Spleen (tissue), 13 donors: ENCODE measurements at places on chromosomes 3 and 15.

DNA sequence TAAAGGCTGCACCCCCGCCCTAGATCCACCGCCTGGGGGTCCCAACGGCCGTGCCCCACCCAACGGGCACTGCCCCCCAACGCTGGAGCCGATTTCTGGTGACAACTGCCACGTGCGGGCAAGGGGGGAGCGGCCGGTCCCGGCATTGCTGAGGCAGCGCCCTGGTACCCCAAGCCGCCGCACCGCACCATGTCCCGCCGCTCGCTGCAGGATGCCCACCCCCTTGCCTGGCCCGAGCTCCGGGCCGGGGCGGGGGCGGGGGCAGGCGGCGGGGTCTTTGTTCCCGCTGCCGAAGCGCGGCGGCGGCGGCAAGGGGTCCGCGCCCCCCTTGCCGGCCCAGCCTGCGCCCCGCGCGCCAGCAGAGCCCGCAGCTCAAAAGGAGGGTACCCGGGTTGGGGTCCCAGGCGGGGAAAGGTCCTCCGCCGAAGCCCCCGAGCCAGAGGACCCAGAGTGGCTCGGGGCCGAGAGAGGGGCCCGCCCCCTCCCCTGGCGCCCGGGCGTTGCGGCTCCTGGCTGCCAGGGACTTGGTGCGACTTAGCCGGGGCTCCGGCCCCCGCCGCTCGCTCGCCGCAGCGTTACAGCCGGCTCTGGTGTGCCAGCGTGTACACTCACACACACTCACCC is 678 bp downstream of the SEMA7A start:
- peak; percentile 88 for DNase-seq

- no peak for DNase-seq
These were observed 43.7 kb downstream of the SRPRB start for GRCh38 chr3:133849346-133849745.

DNA sequence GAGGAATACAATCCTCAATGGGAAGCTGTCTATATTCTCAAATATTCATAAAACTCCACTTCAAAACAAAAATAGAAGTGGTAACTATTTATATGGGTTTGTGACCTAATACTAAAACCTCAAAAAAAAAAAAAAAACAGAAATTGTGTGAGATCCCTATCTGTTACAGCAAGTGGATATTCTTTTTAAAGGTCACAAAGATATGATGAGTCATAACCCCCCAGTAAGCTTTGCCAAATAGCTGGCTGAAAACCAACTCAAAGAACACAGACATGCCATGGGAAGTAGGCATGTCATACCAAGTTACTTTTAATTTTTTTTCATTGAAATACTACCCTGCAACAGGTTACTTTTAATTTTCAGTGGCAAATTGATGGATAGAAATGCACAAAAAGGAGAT is 62.5 kb downstream of the CBLB start:
- no peak for DNase-seq

- DNase-seq = no peak
These were observed 61.9 kb downstream of the EIF3J start for GRCh38 chr15:44598892-44599291.

DNA sequence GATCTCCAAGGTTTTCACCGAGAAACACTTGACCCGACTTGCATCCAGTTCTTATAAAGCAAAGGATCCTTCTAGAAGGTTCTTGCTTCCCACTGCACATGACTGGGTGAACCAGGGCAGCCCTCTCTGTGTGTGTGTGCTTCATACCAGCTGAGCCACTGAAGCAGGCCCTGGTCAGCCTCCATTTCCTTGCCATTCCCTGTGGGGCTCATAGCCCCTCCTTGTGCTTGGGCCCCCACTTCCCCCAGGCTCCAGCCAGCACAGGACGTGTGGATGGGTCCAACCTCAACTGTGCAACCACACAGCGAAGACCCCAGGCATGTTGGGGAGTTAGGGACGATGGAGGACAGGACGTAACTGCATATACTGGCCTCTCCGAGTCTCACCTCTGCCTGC is 15.5 kb downstream of the KLF15 start:
- peak; percentile 49 for DNase-seq

- DNase-seq = no peak
These were observed 25.4 kb downstream of the CYP19A1 start for GRCh38 chr15:51313074-51313393.

DNA sequence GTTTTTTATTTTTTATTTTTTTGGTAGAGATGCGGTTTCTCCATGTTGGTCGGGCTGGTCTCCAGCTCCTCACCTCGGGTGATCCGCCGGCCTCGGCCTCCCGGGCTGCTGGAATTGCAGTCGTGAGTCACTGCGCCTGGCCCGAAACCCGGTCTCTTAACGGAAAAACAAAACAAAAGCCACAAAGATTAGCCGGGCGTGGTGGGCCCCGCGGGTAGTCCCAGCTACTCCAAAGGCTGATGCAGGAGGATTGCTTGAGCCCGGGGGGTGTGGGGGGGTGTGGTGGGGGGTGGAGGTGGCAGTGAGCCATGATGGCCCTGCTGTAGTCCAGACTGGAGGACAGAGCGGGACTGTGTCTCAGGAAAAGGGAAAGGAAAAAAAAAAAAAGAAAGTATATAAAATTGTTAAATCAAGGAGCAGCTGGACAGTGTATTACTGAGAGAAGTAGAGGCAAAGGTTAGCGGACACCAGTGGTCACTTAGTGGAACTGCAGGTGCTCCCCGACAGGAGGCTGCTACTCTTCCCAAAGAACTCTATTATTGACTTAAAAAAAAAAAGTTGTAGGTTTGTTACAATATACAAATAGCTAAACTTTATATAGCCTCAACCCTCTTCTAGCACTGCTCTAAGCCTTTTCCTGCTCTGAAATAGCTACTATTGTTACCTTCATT is 30.3 kb upstream of the TUBGCP5 start:
- DNase-seq = no peak

DNA sequence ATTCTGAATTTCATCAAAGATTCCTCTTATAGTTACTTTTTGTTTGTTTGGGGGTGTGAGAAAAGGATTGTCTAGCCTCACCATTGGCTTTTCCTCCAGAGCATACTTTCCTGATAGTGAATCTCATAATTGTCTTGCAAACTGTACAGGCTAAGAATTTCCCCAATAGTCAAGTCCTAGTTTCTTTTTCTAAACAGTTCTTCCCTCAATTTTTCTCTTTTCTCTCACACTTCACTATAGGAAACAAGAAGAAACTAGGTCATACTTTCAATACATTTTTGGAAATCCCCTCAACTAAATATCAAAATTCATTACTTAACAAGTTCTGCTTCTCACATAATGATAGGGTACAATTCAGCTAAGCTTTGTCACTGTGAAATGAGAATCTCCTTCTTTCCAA is 241.9 kb downstream of the IL20RB start:
- no peak for DNase-seq

DNA sequence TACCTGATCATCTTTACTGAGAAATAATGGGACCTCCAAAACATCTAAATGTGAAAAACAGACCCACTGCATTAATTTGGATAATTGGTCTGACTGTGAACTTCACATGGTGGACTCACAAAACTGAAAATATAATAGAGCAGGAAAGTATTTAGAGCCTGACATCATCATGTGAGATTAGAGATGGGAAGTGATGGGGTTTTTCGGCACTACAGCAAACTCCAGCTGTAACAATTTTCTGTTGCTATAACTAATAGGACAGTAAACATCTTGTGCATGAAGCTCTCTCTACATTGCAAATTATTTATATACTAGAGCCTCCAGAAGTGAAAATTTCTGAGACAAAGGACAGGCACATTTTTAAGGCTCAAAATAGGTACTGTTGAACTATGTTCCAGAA is 32.2 kb downstream of the VEPH1 start:
- DNase-seq = no peak

DNA sequence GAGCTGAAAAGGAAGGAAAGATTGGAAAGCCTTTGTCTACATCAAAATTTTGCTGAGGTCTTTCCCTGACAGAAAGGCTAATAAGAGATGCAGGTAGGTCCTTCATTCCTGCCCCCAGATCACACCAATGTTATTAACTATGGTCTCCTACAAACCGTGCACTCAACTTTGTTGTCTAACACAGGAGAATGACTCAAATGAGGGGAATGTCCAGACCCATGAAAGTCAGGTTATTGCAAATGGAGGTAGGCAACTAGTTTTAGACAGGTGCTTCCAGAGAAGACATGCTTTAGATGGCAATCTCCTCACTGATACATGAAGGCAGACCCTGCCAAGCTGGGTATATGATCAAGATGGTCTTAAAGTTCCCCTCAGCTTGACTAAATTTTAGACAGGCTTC is 51.0 kb downstream of the NFKBIZ start:
- DNase-seq = no peak

DNA sequence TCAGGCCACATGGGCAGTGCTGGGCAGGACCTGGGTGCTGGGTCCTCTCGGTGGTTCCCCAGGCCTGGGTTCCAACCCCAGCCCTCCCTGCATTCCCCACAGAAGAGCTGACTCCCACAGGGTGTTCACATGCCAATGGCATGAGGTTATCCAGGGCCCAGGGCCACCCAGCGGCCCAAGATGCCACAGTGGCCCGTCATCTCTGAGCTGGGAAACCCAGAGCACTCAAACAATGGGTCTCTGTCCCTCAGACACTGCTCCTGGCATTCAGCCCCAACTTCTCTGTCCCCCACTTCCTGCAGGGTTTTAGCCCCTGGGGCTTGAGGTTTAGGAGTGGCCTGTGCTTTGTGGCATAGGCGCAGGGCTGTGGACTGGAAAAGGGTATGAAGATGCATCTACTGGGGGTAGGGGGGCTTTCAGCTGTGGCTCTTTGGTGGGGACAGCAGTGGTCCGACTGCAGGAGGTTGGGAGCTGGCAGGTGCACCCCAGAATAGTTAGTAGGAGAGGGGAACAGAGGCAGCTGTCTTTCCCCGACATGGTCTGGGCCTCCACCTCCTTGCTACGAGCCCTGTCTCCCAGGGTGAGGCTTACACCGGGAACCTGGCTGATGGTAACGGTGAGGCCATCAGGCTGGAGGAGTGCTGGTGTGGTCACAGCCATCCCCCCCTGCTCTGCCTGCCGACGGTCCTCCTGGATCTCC is 1.7 kb downstream of the CCDC9B start:
- no peak for DNase-seq

- no peak for DNase-seq
These were observed 64.2 kb upstream of the POLG start for GRCh38 chr15:89398896-89399237.
